ENCODE measurements at places on chromosomes 16 and 17.
A peak's percentile ranks its signal among the peaks of the same experiment; 100 is the strongest.

DNA sequence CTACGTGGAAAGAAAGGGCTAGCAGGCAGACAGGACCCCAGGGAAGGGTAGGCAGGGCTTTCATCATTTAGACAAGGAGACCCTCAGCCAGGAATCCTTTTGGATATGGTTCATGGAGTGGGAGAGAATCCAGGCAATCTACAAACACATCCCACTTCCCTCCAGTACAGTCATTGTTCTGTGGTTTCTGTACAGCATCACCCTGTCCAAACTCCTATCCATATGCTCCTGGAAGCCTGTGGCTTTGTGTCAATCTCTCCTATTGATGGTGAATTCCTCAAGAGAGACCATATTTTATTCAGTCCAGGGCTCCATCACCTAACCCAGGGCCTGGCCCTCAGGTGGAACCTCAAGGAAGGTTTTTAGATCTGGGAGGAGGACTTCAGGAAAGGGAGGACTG is 99.2 kb downstream of the SPACA3 start:
- DNase-seq: no peak

- DNase-seq: no peak
Observed at GRCh38 chr16:73268366-73268993, 220.6 kb upstream of the ZFHX3 start.

DNA sequence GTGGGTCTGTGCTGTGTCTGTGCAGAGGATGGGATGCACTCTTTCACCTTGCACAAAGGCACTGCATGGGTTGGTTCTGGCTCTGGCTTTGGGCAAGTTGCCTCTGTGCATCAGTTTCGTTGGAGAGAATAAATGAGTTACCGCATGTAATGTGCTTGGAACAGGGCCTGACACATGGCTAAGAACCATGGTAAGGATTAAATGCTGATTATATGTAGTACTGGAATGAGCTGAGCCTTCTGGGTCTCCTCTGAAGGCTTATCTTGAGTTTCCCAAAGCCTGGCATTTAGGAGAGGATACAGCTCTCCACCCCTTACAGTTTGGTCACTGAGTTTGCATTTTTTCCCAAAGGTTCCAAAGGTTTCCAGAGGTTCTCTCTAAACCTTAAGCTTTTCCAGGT is 69.1 kb downstream of the KSR1 start:
- no peak for DNase-seq

- no peak for DNase-seq
Observed at GRCh38 chr16:57149391-57149790, 36.4 kb downstream of the PSME3IP1 start.

GRCh38 chr17:60604686-60605334 is 4.8 kb downstream of the PPM1D start:
- DNase-seq: no peak

DNA sequence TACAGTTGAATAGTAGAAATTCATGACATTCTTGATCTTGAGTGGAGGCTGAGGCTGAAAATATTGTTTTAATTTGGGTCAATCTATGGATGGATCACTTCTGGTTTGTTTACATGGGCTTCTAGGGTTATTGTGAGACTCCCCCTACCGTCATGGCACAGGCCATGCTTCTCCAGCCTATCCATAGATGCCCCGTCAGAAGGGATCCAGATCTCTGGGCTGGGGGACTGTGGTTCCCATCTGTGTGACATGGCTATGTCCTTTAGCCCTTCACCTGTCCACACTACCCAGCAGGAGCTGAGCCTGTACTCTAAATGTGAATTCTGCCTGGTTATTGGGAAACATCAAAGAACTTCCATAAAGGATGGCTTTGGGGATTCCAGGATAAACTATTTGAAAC is 160.4 kb downstream of the ABCC12 start:
- DNase-seq: no peak

DNA sequence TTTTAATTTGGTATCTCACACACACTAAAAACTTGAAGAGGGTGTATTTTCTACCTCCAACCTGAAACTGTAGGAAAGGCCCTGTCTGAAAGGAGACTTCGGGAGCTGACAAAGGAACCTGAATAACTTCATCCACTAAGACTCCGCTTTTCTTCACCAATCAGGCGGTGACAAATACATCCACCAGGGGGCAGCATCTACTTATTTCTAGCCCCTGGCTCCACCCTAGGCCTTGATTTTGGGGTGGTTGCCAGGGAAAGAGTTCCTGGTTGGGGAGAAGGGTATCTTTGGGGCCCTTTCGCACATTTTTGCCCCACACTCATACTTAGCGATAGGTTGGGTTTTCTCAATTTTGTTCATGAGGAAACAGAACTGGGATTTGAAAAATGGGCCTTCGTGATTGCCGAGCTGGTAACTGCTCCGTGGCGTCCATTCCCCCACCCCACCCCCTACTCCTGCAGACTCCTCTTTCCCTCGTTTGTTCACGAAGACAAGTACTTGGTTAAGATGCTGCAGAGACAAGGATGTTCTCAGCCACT is 4.8 kb upstream of the ARL4D start:
- DNase-seq: peak; percentile 89

DNA sequence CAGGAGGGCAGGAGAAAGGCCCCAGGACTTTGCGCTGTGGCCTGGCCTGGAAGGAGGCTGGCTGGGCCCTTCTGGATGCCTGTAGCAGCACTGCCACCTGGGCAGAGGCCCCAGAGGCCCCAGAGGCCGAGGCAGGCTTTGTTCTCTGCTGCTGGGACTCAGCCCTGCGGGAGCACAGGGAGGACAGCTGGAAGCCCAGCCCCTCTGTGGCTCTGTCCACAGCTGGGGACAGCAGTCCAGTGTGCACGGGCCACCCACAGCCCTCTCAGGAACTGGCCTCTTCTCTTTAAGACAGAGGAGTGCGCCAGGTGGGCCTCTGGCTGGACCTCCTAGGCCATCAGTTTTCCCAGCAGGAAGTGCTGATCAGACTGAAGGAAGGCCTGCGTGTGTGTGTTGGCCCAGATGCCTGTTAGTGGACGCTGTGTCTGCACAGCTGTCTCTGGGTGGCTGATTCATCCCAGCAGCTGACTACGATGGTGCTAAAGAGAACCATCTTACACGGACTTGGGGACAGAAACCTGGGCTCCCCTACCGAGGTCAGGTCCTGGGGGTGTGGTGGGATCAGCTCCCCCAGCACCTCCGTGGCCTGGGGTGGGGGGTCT is 26.9 kb upstream of the ZNF750 start:
- no peak for DNase-seq

GRCh38 chr17:77451245-77451893 is 310.6 kb downstream of the SEC14L1 start:
- DNase-seq: peak; percentile 55

GRCh38 chr16:69931631-69932030 is 19.5 kb upstream of the CLEC18A start:
- DNase-seq: no peak

DNA sequence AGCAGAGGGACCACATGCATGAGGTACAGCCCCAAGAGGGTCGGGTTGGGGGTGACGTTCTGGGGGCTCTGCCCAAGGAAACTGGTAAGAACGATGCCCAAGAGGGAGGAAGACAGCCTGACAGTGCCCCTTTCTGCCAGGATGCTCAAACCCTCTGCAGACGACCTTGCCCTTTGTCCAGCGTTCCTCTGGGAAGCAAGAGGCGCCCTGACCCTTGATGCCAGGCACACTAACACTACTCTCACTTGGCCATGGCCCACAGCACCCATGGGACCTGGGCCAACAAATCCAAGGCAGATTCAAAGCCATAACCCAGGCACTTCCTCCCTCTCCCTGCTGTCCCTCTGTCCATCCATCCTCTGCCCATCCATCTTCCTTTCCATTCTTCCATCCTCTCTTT is 20.4 kb downstream of the TK2 start:
- no peak for DNase-seq

DNA sequence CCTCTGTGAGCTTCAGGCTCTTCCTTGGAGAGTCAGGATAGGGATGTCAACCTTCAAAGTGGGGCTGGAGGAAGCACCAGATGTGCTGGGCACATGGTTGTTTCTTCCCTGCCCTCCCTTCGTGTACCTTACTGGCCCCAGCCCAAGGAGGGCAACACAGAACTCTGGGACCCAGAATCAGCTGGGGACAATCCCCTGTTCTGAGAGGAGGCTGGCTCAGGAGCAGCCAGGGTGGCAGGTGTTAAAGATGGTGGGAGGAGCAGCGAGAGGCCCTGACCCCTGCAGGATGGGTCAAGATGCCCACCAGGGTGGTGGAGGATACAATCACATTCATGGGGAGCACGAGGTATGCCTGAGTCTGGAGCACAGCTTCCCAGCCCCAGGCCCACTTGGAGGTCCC is 300.4 kb downstream of the ABCC12 start:
- no peak for DNase-seq

DNA sequence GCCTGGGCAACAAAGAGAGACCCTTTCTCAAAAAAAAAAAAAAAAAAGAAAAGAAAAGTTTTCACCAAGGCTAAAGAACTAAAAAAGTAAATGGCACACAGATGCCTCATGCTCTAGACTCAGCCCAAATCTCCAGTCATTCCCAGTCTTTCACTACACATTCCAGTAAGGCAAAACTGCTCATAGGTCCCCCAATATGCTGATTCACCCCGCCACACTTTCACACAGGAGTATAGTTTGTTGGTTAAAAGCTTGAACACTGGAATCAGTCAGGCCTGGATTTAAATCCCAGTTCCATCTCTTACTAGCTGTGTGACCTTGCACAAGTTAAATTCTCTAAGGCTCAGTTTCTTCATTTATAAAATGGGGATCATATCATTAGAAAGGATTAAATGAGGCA is 1.9 kb downstream of the PIGS start:
- DNase-seq: no peak

DNA sequence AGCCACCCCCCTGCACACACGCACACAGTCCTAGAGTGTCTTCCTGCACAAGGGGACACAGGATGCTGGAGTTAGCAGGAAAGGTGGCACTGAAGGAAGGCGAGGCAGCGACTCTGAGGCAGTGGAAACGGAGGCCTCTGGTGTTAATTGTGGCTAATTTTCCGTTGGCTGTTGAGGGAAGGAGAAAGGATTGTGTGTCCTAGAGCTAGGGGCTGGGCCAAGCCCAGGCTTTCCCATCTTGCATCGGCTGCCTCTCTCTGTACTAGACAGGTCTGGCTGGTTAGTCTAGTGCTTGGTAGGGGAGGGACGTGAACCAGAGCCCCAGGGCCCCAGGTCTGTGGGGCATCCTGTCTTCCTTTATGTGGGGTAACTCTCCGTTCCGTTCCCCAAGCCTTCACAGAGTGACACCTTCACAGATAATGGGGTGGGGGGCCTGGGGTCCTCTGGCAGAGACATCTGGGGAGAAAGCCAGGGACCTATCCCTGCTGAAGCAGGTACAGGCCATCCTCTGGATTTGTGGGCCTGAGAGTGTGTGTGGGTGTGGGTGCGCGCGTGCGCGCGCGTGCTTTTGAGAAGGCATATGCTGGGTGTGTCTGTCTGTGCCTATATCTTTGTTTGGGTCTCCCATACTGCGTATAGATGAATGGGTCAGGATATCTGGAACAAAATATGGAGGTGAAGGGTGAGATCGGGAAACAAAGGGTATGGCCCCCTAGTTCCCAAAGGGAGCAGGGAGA is at the start of gene CHD3:
CHD3 (plus strand) TSS at position 606 of the 737 bp plus-strand sequence. CDS start 212 bp downstream, outside the sequence.
- peak; percentile 15 for DNase-seq

DNA sequence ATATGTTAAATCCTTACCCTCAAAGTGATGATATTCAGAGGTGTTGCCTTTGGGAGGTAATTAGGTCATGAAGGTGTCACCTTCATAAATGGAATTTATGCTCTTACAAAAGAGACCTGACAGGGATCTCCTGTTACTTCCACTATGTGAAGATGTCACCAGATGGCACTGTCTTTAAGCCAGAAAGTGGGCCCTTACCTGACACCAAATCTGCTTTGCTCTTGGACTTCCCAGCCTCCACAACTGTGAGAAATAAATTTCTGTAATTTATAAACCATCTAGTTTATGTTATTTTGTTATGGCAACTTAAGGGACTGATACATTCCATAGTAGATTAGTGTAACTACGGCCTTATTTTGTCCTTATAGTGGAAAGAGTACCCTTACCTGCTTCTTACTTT is 358.3 kb upstream of the SALL1 start:
- no peak for DNase-seq

DNA sequence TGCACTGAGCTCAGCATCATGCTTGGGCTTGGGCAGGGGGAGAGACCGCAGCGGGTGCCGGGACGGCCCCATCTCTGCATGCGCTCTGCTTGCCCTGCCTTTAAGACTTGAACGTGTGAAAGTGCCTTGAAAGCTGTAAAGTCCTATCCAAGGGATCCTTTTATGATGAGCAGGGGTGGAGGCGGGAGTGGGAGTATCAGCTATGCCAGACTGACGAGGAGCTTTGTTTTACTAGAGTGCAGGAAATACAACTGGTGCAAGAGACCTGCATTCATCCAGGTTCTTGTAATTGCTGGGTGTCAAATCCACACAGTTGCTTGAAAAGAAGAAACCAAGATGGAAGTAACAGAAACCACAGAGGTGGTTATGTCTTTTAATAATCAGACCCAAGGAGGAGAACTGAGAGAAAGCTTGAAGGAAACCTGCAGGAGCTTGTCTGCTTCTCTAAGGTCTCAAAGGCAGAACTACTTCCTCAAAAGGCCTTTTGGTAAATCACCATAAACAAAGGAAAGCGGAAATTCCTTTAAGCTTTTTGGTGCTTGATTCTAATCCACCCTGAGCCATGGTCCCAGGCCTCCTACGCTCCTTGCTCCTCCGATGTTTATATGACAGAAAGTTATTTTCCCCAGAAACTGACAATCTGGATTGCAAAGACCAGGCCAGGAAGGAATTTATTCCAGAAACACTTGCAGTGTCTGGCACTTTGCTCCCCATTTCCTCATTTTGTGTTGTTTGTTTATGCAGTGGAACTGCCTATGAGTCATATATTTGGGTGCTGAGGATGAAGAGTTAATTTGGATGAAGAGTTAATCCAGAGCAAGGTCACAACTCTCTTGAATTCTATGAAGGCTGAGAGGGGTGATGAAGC is 51.3 kb upstream of the FBXO47 start:
- no peak for DNase-seq

GRCh38 chr17:74431568-74432423 is at the start of gene GPRC5C:
GPRC5C (plus strand) TSS chr17:74432088; CDS start chr17:74439777, 7,689 bp downstream.
- peak; percentile 34 for DNase-seq

DNA sequence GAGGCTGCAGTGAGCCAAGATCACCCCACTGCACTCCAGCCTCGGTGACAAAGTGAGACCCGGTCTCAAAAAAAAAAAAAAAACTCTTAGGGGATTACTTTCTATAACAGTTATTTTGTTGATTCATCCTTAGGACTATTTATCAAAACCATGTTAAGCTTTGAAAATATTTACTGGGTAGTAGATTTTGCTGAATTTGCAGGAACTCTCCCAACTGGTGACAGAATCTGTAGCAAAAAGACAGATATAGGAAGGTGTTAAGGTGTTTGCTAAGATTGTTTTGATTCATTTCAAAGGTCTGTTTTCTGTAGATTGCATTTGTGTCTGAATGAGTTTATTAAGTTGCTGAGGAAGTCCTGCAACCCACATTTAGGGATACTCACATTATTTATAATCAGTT is 192.6 kb downstream of the PRKCA start:
- no peak for DNase-seq

- no peak for DNase-seq
Observed at GRCh38 chr17:44007346-44008204, 3.2 kb downstream of the NAGS start.
